ENCODE measurements at places on chromosomes 5 and 9. TPM values are rescaled to one million over a fixed set of nuclear protein-coding genes. Genes with fewer than 3 reads are reported as not detected.

Gene DMRT3
- not detected for total RNA-seq

Gene GDNF
- 1.5 TPM for total RNA-seq

Gene MARCOL
- total RNA-seq = not detected

Gene ENTREP1
- total RNA-seq = 11.6 TPM

Gene SLC1A3
- total RNA-seq = 18.1 TPM
